Activated CD4-positive, alpha-beta T cell treated with anti-CD3 and anti-CD28 coated beads for 1 hour (primary cell): ENCODE measurements at places on chromosomes 5 and 9.

DNA sequence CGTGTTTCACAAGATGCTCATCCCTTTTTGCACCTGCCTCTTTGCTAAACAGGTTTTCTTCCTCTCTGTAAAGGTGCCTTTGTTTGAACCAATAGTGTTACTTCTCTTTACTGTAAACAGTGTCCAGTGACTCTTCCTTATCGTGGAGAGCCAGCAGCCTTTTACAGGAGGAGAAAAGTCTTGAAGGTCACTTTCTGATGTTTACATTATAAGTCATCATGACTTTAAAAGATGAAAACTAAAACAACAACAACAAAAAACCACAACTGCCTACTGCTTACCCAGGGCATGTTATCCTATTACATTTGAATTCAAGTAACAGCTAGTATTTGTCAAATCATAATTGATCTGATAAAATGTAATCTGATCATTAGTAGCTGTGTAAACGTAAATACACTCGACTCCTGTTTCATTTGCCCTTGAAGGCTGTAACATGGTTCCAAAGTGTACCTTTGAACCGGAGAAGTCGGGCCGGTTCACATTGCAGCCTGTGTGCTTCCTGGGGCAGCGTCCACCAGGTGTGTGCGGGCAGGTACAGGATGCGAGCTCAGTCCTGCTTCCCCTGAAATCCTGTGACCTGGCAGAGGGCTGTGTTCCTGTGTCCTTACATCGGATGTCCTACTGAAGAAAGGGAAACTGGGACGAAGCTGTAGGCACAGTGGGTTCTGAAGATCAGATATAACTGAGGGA lies 118.1 kb downstream of the C9orf152 start:
- no peak for DNase-seq

DNA sequence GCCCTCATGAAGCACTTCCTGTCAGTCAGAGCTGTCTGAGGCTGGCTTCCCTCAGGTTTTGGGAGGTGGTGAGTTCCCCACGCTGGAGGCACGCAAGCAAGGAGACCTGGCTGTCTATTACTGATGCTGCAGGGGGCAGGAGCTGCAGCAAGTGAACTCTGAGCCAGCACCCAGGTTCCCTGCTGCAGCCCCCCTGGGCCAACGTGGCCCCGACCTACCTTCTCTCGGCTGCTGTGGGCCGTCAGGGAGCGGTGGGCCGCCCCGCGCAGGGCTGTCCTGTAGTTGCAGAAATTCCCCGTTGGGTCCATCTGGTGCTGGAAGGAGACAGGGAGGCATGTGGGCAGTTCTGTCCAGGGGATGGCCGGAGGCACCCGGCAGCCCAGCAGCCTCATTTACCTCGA lies 46.8 kb upstream of the RNF130 start:
- DNase-seq: no peak

GRCh38 chr9:113574441-113575262 lies 111.1 kb downstream of the RGS3 start:
- no peak for DNase-seq

- DNase-seq: no peak
Observed at GRCh38 chr5:107705402-107706014, 34.8 kb upstream of the EFNA5 start.

- DNase-seq: no peak
Observed at GRCh38 chr5:60710362-60710761, 10.4 kb upstream of the DEPDC1B start.

GRCh38 chr9:136935651-136936050 lies 8.9 kb downstream of the FBXW5 start:
- DNase-seq: no peak

GRCh38 chr5:65970481-65971367 lies 44.3 kb downstream of the ERBIN start:
- DNase-seq: no peak

- DNase-seq: no peak
Observed at GRCh38 chr5:138344887-138345622, 7.0 kb downstream of the FAM53C start.

DNA sequence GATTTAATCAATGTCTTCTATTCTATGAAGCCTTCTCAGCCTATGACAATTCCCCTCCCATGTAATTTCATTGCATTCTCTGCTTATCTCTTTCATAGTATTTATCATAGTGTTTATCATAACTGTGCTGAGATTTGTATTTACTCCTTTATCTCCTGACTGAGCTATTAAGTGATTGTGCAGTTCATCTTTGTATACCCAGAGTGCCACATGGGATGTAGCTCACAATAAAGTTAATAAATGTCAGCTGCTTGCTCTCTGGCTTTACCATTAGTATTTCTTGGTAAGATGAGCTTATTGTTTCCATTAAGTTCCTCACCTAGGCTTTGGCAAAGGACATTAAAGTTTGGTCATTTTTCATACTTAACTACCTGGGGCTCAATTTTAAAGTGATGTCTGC lies 275.1 kb upstream of the MPDZ start:
- no peak for DNase-seq

DNA sequence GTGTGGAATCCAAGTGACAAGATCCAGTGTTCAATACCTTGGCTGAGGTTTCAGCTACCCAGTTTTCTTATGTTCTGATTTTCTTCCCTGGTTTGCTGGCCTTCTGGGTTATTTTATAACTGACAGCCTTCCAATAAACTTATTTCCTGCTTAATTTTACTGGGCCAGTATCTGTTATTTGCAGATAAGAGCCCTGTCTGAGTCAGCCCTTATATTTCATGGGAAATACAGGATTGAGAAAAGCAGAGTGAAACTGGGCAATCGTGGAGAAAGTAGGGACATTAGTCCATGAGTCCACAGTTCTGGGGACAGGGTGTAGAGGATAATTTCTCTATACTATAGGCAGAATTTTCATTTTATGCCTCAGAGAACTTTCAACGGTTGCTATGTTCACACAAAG lies 32.3 kb downstream of the TMEM167A start:
- DNase-seq: no peak
